HAP-1 (cell line): ENCODE measurements at places on chromosomes 16 and 17.

GRCh38 chr17:16283705-16284104 is 66.7 kb downstream of the PIGL start:
- DNase-seq, result no peak

DNA sequence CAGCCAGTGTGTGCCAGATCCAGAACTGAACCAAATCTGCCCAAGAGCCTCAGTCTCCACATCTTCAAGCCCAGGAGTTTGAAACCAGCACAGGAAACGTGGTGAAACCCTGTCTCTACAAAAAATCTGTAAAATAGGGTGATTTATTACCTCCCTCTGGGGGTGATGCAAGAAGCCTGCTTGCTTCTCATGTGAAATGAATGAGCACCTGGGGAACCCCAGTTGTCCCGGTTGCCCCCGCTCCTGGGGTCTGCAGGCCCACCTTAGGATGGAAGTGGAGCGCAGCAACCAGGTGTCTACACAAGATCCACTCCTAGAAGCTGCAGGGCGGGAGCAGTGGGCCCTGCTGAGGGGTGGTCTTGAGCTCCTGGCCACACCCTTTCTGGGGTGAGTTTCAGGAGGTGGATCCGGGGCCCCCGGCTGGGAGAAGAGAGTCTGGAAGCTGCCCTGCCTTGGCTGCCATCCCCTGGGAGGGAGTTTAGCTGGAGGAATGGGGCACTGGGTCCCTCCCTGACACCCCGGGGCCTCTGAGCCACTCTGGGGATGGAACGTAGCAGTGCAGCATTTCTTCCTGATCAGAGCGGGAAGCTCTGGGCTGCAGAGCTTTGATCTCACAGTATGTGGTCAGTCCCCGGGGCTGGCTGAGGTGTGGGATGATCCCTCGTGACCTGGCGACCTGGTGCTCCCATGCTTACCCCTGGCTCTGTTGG is 117.8 kb downstream of the RAB11FIP4 start:
- no peak for DNase-seq

GRCh38 chr16:12245088-12245920 is 268.8 kb downstream of the SNX29 start:
- no peak for DNase-seq

DNA sequence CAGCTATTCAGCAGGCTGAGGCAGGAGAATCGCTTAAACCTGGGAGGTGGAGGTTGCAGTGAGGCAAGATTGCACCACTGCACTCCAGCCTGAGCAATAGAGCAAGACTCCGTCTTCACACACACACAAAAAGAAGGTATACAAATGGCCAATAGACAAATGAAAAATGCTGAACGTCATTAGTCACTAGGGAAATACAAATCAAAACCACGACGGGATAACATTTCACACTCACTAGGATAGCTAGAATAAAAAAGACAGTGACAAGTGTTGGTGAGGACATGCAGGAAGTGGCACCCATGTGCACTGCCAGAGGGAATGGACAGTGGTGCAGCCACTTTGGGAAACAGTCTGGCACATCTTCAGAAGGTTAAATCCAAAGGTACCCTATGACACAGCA is 172.9 kb downstream of the FTO start:
- no peak for DNase-seq
